ENCODE measurements at places on chromosomes 4 and X.

GRCh38 chr4:173288698-173289352 is 45.3 kb downstream of the HMGB2 start:
- no peak for DNase-seq

DNA sequence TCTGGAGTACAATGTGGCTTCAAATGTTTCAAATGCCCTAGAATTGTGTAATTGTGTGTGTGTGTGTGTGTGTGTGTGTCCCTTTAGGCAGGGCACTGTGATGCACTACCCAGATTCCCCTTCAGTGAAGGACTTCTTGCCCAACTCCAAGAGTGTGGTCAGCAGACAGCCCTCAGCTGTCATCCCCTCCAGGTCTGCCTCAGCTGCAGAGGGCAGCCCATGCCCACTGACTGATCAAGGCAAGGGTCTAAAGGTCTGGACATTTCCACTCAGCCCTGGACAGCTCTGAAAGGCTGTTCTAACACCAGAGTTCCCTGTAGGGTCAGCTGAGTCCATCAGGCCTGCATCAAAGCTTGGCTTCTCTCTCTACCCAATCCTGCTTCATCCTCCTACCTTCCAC is 83.9 kb upstream of the USP9X start:
- DNase-seq, result no peak

DNA sequence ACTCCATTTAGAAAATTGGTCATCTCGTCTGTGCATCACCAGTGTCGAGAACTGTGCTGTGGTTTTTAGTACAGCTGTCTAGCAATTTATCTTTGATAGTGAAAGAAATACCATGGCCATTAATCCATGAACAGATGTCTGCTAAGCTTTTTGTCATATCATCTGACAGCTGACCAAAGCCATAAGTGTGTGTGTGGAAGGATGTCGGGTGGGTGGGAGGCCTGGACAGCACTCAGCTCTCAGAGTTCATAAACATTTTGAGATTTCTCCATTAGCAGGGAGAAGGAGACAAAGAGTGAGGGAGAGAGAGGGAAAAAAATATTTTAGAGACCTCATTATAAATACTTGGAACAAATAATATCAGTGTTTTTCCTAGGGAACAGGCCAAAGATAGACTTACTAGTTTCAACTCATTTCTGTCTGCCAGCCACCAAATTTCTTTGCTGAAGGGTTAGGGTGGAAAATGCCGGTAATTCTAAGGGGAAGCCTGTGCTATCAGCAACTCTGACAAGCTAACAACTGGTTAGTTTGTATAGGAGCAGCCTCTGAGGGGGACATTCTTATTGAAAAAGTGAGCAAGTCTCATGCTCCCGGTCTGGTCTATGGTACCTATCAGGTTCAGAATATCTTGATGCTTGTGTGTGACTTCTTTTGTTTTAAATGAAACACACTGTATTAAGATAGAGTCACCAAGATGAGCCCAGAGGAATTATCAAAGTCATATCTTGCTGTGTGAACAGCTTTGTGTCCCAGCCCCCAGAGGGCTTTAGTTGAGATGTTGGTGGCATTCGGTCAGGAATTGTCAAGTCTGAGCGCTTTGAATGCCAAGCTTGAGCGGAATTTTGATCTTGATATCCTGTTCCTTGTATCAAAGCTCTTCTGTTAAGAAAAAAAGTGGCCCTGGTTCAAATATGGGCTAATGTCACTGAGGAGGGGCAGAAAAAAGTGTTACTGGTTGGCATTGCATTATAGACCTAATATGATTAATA is 41.9 kb upstream of the PDLIM3 start:
- DNase-seq, result no peak

DNA sequence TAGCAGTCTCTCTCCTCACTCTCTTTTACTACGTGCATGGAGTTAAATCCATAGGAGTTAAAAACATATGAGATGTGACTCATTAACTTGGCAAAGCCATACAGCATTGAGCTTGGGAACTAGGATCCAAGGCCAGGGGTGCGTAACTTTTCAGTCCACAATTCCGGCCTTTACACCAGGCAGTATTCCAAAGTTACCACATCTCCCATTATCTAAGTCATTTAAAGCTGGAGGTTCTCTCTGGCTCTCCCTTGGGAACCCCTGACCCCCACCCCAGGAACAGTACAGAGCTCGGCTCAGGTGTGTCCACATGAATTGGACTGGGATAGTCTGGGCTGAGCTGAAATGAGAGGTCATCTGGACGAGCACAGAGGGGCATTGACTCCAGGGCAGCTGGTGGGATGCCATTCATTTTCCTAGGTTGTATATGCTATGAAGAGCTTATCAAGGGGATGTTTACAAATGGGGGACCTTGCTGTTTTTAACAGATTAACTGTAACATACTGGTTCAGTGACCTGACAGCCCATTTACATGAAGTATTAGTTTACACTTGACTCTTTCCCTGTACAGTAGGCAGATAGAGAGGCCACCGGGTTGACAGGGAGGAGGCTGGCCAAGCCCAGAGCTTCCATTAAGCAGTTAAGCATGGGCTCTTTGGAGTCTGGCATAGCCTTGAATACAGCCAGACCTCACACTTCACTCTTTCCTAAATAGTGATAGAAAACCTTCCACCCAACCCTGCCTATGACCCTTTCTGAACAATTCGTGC is 128.8 kb downstream of the RAB28 start:
- DNase-seq, result no peak

GRCh38 chrX:21993265-21993664 is 38.9 kb upstream of the PHEX start:
- no peak for DNase-seq

DNA sequence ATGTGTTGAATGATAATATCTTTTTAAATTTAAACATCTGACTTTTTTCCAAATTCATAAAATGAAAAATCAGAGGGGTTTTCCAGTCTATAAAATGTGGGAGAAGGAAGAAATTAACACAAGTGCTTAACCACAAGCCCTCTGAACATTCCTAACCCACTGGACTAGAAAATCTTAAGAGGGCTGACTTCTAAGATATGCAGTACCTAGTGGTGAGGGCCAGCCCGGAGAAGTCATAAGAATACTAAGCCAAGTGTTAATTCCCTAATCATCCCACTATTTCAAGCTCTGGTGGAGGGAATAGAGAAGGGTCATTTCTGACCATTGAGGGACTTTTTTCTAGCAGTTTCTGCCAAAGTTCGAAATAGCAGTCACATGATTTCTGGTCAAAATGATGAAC is 86.9 kb upstream of the NEIL3 start:
- no peak for DNase-seq

DNA sequence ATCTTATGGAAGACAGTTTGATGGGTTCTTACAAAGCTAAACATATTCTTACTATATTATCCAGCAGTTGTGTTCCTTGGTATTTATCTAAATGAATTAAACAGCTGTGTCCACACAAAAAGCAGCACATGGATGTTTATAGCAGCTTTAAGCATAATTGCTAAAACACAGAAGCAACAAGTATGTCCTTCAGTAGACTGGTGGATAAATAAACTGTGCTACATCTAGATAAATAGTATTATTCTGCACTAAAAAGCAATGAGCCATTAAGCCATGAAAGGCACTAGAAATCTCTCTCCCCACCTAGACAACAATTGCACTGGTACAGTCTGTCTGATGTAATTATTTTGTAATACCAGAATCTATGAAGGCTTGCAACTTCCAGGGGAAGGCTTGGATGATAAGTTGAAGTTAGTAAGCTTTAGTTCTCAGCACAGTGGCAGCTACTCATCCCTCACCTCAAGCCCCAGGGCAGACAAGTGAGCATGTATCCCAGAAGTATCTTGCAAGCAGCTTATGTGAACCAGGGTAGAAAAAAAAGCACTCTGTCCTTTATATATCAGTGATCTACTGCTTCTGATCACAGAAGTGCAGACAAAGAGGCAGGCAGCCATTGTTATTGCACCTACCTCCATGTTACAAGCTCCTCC is 36.9 kb downstream of the WDR17 start:
- DNase-seq, result no peak

- DNase-seq, result no peak
These were observed 320.1 kb downstream of the PTTG2 start for GRCh38 chr4:38280323-38280706.

DNA sequence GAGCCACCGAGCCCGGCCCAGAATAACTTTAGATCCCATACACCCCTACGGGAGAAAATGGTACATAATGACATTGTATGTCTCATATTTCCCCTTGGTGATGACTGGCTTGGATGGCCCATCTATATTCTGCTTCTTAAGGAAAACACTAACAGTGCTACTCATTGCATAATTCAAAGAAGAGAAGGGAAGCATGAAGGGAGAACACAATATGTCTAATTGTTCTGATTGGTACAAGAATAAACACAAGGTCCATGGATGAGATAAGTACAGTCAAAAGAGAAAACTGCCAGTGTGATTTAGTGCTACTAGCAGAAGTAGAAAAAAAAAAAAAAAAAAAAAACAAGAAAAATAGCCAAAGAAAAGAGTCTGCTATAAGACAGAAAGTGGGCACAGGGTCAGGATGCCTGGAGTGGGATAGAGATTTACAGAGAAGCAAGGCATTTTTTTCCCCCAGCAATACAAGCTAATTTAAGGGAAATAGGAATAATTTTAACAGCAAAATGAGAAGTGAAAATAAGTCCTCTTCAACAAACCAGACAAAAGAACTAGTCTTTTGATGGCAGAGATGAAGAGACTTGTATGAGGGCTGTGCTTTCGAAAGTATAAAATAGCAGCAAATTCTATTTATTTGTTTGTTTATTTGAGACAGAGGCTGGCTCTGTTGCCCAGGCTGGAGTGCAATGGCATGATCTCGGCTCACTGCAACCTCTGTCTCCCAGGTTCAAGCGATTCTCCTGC is 96.5 kb upstream of the MAP3K15 start:
- DNase-seq, result no peak

DNA sequence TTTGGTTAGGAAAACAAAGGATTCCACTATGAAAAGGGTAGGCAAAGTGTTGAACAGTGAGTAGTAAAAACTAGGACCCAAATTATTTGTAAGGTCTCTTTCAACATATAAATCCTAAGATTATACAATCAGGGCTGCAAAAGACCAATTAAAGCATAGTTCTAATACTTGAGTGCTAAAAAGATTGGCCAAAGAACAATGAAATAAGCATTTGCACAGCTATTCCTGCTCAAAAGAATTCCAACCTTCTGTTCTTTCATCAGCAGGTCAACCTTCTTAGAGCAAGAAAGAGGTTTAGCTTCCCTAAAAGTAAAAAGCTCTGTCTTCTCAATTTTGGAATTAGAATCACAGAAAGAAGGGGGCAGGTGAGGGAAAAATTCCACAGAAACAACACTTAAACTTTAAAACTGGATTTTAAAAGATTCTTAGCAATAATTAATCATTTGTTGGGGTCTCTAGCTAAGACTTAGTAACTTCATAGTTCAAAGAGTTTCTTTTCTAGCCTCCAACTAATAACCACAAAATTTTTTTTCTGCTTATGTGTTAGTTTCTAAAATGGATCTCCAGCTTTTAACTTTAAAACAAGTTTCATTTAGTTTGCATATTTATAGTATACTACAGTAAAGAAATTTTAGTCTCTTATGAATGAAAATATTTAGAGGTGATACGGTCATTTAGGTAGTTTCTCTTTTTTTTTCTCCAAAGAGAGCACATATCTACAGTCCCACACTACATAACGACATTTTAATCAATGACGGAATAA is 16.3 kb downstream of the TSPAN5 start:
- DNase-seq, result no peak

DNA sequence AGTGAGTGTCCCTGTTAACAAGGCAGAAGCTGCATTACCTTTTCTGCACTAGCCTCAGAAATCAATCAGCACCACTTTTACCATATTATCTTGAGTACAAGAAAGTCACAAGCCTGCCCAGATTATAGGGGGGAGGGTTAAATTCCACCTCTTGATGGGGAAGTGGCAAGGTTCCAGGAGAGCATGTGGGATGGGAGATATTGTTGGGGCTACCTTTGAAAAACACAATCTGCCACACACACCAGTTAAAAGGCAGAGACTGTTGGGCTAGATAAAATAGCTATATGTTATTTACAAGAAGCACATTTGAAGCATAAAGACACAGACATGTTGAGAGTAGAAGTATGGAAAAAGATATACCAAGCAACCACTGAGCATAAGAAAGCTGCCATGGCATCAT is 6.6 kb upstream of the AVPR2 start:
- no peak for DNase-seq

DNA sequence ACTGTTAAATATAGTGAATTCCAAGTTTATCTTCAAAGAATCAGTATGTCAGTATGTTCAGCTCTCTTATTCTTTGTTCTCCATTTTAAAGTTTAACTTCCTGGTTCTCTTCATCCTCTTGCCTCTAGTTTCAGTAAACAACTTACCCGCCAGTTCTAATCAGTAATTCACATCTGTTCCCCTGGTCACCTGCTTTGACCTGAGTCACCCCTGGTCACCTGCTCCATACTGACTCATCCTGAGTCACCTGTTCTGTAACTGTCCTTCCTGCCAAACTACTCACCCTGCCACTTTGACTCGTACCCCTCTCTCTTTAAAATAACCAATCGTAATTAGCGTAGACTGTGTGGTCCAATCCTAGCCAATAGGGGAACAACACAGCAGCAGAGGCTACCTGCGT is 992.7 kb upstream of the HS3ST1 start:
- no peak for DNase-seq

DNA sequence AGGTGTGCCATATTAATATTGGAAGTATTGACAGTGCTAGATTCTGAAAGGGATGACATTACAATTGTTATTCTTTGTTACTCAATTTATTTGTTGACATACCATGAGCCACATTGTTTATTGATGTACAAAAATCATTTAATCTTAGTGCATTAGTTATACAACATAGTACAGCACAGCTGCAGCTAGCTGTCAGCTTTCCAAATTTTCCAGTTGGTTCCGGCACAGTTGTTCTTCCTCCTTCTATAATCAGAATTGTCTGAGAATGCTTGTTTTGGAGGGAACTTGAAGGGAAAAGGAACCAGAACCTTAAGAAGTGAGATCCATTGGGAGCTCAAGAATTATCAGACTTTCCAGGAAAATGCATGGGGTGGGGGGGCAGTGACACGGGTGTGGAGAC is 281.4 kb downstream of the ZIC3 start:
- no peak for DNase-seq

GRCh38 chrX:13414006-13414647 is 94.3 kb upstream of the ATXN3L start:
- no peak for DNase-seq

GRCh38 chr4:180652533-180652932 is 1590.7 kb upstream of the TENM3 start:
- no peak for DNase-seq

GRCh38 chrX:24610516-24610915 is 36.6 kb downstream of the PCYT1B start:
- DNase-seq, result no peak

GRCh38 chr4:11042760-11043159 is 358.2 kb upstream of the CLNK start:
- DNase-seq, result no peak

- peak; percentile 6 for DNase-seq
These were observed 13.3 kb downstream of the SLC38A5 start for GRCh38 chrX:48456628-48457331.

DNA sequence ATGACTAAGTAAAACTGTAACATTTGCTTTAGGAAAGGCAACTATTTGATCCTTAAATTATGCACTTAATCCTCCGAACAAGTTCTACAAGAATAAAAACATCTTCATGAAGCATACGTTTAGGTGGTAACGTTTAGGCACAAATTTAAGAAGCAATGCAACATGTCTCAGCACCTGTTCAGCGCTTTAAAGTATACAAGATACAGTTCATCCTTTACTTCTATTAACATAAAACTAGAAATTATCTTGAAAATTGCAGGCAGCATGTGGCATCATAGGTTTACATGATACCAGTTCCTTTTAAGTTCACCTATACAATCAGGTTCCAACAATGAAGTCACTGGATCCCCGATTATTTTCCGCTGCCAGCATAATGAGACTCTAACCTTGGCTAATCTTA is 1.5 kb downstream of the PLA2G12A start:
- DNase-seq, result no peak
